ENCODE measurements at places on chromosomes 4 and X.

DNA sequence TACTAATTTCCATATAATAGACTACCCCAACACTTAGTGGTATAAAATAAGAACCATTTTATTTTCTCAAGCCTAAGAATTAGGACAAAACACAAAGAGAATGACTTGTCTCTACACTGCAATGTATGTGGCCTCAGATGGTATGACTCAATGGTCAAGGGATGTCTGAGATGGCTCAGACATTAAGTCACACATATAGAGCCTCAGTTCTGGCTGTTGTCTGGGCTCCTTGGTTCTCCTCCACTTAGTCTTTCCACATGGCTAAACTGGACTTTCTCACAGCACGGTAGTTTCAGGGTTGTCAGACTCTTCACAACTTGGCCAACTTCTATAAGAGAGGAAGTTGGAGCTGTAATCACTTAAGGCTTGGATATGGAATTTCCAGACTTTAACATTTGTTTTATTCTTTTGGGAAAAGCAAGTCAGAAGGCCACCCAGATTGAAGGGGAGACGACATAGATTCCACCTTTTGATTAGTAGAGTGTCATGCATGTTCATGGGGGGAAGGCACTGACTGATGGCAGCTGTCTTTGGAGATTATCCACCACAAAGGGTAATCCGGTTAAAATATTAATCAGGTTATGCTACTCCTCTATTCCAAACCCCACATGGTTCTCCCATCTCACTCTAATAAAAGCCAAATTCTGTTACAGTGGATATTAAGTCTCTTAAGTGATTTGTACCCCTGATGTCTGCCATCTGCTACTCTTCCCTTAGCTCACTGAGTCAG is 9.4 kb downstream of the IL15 start:
- DNase-seq: no peak

GRCh38 chrX:104130808-104131207 is 18.5 kb downstream of the ZCCHC18 start:
- no peak for DNase-seq

- DNase-seq: no peak
Observed at GRCh38 chrX:109190542-109190941, 291.3 kb downstream of the GUCY2F start.

GRCh38 chrX:136961594-136962135 is 72.1 kb downstream of the GPR101 start:
- no peak for DNase-seq

DNA sequence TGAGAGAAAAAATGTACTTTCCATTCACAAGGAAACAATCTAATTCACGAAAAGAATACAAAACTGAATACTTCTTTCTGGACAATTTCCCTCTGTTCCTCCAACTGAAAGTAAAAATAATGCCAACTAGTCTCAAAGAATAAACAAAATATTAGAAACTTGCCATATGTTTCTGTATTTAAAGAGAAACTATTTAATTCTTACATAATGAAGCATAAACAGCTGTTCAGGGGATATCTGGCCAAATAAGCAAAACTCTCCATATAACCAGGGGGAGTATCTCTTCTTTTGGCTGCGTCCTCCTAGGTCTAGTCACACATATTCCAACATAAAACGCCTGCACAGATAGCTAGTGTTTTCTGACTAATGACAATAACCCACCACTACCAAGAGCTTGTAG is 805 bp downstream of the GATB start:
- DNase-seq: no peak

DNA sequence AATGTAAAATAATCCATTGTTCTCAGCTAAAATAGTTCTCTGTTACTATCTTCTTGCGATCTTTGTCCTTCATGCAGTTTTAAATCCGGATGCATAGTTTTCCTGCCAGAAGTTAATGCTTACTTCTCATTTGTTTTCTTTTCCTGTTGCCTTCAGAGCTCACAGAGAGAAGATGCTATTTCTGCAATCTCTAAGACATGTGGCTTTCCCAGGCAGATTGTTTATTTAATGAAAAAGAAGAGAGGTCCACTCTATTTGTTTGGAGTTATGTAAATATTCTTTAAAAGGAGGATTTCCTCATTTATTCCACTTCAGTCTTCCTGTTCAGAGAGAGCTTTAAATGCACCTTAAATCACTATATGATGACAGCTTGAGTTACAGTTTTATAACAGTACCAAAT is 39.3 kb upstream of the HPGD start:
- DNase-seq: no peak

DNA sequence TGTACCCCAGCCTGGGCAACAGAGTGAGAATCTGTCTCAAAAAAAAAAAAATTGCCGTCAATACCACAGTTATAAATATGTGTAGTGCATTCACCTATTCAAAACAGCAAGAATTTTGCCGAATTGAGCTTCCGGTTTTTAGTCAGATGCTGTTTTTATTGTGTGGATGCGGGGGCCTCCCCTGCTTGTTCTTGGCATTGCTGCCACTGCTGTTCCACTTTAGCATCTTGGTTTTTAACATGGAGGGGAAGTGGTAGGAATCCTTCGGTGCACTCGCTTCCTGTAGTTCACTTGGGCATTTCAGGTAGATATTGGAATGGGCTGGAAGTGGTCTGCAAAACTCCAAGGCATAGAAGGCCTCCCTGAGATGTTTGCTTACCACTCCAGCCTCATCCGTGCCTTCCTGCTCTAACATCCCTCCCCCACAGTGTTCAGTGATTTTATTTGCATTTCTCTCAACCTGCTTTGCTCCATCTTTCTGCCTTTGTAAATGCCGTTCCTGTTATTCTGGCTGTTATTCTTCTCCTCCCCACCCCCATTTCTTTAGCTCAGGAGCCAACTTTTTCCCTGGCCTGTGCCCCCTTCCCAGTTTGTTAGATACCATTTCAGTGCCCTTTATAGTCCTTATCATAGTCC is 25.5 kb downstream of the MOB1B start:
- DNase-seq: no peak

GRCh38 chr4:185758807-185759206 is 53.2 kb downstream of the SORBS2 start:
- no peak for DNase-seq

GRCh38 chr4:3074078-3074845 is at the start of the genes HTT and HTT-AS:
Gene HTT, plus strand, starts transcription at chr4:3074681. Its CDS starts 145 bp downstream, at chr4:3074826.
Gene HTT-AS, minus strand, starts transcription at chr4:3074538.
- peak; percentile 97 for DNase-seq

- DNase-seq: no peak
Observed at GRCh38 chr4:42845586-42845985, 46.9 kb upstream of the GRXCR1 start.

DNA sequence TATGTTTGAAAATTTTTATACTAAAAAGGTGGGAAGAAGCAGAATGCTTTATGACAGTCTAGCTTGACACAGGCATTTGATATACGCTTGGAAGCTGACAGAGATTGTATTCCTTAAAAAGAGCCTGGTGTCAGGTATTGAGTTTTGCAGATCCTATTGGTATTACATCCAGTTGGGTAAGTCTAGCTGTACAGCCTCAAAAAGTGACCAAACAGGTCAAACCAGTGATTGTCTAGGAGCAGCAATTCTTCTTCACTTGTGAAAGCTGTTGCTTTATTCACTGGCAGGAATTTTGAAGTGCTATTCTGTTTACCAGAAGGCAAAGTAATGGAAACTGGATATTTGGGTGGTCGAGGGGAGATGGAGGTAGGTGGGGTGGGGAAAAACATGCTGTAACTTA is 77.5 kb downstream of the UCHL1 start:
- no peak for DNase-seq

DNA sequence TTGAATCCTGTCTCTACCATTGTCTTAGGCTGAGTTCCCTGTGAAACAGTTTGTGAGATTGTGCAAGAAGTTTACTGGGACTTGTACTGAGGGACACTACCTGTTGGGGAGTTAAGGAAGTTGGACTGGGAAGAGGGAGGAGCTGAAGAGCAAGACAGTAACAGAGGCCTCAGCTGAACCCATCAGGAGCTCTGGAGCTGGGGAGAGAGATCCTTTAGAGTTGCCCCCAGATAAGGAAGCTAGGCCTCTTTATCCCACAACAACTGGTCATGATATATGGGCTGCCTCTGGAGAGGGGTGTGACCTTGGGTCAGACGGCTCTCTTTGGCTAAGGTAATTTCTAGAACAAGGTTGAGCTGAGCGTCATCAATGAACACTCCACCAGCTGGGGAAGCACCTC is 137.8 kb upstream of the SLC4A4 start:
- DNase-seq: no peak

- DNase-seq: no peak
Observed at GRCh38 chr4:47010347-47010911, 17.0 kb upstream of the GABRA4 start.

DNA sequence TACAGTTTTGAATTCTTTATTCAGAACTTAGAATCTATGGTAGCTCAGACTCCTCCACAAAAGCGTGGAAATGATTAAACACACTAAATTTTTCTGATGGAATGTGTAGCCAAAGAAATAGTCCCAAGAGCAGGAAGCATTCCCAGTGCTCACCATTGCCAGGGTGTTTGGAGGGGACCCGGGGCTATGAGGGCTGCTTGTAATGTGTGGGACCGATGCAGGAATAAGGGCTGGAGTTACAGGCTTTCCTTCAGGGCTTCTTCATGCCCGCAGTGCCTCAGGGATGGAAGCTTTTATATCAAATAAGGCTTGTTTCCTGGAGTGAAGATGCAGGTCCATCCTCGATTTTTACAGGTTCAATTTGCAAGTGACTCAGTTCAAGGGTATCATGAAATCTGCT is 25.8 kb downstream of the WWC2 start:
- DNase-seq: no peak

- DNase-seq: no peak
Observed at GRCh38 chrX:98480606-98481005, 1596.9 kb downstream of the RPA4 start.

DNA sequence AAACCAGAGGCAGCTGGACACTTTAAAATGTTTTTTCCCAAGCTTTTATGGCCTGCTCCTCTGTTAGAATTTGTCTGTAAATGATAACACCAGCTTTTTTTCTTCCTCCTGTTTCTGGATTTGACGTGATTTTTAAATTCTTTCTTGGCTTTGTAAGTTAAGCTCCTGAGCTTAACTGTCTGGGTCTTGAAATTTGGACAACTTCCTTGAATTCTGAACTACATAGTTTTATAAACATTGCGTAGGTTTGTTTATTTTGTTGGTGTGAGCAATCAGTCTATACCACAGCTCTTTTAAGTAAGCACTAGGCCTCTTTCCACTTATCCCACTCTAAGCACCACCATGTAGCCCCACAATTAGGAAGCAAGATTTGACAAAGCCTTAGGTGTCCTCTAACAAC is 144.4 kb upstream of the GUCY1A1 start:
- no peak for DNase-seq

- DNase-seq: no peak
Observed at GRCh38 chr4:9920029-9920428, 101.3 kb downstream of the SLC2A9 start.

- no peak for DNase-seq
Observed at GRCh38 chr4:33882246-33882990, 2361.9 kb downstream of the ARAP2 start.

DNA sequence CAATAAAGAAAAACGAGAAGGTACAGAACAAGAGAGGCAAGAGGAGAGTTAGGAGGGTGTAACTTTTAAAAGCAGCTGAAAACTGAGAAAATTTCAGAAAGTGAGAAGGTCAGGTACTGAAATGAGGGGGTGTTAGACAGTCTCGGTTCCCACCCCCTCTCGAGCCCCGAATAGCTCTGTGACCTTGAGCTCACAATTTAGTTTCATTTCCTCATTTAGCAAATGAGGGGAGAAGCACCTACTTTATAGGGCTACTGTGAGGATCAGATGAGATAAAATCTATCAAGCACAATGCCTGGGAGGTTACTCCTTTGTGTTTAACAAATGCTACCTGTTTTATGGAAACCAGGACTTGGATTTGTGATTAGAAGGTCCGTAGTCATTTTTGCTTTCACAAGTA is 4.9 kb downstream of the UGT8 start:
- no peak for DNase-seq

GRCh38 chr4:94211861-94212260 is 4.2 kb downstream of the SMARCAD1 start:
- DNase-seq: no peak

DNA sequence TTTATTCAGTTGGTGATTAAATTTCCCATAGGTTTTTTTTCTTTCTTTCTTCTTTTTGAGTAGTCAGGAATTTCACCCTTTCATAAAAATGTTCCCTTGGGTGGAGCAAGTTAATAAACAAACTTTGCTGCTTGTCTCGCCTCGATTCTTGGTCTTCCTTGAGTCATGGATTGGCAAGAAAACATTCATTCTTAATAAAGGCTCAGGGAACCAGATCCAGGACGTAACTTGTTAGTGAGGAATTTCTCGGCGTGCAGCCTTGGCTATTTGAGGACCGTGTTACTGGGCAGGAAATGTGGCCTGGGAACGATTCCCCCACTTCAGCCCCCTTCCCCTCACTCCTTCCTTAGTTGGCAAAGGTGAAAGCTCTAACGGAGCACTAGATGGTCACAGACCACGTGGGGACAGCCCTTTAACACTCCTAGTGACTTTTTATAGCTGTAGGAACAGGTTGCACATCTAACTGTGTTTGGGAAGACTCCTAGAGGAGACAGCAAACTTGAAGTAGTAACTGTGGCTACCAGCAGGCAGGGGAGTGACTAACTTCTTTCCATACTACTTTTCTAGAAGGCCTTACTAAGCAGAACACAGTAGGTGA is 106.8 kb downstream of the UCHL1 start:
- DNase-seq: no peak

DNA sequence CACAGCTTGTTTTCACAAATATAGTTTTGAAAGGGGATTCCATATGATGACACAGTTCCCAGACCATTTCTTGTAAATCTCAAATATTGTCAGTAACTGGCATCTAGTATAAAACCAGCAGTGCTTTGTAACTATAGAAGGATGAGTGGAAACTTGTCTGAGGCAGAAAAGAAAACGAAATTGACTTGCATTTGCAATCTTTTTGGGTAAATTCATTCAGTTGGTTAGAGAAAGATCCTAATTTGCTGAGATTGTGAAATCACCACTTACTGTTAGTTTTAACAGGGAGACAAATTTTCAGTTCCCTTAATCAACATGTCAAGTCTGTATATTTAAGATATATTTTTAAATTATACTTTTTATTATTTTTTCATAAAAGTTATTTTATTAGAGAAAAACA is 71.5 kb upstream of the VEGFC start:
- DNase-seq: no peak

GRCh38 chrX:68703846-68704245 is 56.4 kb downstream of the STARD8 start:
- no peak for DNase-seq

GRCh38 chr4:147311956-147312355 is 168.9 kb upstream of the EDNRA start:
- no peak for DNase-seq

GRCh38 chr4:156710365-156711192 is 261.0 kb downstream of the PDGFC start:
- DNase-seq: no peak

- DNase-seq: no peak
Observed at GRCh38 chr4:129098531-129099001, 2.6 kb downstream of the C4orf33 start.

GRCh38 chr4:63708661-63709060 is 700.6 kb downstream of the TECRL start:
- no peak for DNase-seq

GRCh38 chrX:106436691-106437090 is 175.1 kb upstream of the RADX start:
- DNase-seq: no peak

Measured in stimulated activated CD8-positive, alpha-beta memory T cell treated with anti-CD3 and anti-CD28 coated beads, Interleukin-4, amount 100 ng/mL, for 1 hour (primary cell).